ENCODE measurements at places on chromosomes 11 and 22.

DNA sequence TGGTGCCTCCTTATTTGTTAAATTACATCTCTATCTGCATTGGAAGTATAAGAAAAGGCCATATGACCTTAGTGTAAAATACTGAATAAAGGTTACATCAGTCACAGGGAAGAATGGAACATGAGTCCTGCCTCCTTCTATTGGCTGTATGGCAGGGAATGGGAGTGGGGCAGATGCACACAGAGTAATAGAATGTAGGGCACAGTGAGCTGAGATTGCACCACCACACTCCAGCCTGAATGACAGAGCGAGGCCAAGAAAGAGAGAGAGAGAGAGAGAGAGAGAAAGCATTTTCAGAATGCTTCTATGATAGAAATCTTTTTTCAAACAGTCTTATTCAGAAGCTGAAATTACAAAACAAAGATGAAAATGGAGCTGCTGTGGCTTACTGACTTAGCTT, 58.8 kb downstream of the SLN start:
- DNase-seq, result no peak

DNA sequence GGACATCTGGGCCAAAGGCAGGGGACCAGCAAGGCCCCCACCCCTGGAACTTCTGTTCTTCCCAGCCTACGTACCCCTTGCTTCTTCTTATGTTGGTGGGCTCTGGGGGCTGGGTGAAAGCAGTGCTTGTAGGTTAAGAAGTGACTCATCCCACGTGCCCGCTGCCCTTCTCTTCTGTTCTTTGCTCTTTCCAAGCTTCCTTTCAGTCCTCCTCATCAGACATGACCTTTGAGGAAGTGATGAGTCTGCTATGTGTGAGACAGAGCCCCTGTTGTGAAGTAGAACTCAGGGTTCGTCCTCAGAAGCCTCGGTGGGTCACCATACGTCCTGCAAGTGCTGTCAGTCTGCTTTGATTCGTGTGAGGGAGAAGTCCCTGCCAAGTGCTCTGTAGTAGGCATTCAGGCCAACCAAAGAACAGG, 12.7 kb downstream of the MED15 start:
- no peak for DNase-seq

DNA sequence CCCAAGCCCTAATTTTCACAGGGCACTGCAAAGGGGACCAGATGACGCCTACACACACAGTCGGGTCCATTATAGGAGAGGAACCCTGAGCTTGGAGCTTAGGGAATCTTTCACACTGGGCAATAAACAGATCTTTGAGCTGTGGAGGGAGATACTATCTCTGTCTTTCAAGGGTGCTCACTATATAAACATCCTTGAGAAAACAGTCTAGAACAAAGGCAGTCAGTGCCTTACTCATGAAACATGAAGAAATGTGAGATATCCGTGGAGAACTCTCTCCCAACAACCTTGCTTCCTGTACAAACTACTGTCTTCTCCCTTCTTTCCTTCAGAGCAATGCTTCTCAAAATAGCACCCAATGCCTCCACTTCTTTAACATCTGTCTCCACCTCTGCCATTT, 109.0 kb upstream of the APOA1 start:
- no peak for DNase-seq

- DNase-seq, result no peak
Observed at GRCh38 chr22:48960980-48961660, 866.6 kb downstream of the BRD1 start.

GRCh38 chr11:73326929-73327811, 19.1 kb downstream of the ARHGEF17 start:
- DNase-seq, result no peak

DNA sequence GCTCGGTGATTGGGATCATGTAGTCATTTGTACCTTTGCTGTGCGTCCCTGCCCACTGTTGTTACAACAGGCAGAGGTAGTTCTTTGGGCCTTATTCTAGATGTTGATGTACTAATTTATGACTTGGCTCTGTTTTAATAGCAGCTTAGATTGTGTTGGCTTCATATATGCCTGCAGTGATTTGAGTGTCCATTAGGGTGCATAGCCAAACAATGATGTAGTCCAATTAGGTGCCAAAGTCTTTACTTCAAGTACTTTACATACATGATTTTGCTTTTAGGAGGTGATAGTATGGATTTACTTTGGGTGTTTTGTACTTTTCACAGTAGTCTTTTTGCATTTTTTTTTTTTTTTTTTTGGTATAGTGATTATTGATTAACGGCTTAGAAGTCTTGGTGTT, 46.4 kb downstream of the PPP6R3 start:
- DNase-seq, result no peak

DNA sequence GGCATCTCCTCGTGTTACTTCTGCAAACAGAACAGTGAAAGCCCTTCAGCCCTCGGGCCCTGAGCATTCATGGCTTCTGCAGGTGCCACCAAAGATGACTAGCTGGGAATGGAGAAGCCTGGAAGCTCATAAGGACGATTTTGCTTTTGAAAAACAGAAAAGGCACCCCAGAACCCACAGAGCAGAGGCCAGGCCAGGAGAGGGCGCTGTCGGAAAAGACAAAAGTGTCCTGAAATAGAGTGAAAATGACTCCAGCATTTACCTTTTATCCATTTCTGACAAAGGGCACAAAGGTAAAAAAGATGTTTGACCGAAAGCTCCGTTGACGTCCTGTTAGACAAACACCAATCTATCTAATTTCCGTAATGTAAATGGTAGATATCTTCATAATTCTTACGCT, 37.6 kb downstream of the ZNF195 start:
- DNase-seq, result peak; percentile 14

- no peak for DNase-seq
Observed at GRCh38 chr22:45496451-45496941, 6.2 kb upstream of the FBLN1 start.

Measured in activated CD8-positive, alpha-beta memory T cell treated with anti-CD3 and anti-CD28 coated beads for 1 hour (primary cell).